ENCODE measurements at places on chromosomes 6 and 20.

DNA sequence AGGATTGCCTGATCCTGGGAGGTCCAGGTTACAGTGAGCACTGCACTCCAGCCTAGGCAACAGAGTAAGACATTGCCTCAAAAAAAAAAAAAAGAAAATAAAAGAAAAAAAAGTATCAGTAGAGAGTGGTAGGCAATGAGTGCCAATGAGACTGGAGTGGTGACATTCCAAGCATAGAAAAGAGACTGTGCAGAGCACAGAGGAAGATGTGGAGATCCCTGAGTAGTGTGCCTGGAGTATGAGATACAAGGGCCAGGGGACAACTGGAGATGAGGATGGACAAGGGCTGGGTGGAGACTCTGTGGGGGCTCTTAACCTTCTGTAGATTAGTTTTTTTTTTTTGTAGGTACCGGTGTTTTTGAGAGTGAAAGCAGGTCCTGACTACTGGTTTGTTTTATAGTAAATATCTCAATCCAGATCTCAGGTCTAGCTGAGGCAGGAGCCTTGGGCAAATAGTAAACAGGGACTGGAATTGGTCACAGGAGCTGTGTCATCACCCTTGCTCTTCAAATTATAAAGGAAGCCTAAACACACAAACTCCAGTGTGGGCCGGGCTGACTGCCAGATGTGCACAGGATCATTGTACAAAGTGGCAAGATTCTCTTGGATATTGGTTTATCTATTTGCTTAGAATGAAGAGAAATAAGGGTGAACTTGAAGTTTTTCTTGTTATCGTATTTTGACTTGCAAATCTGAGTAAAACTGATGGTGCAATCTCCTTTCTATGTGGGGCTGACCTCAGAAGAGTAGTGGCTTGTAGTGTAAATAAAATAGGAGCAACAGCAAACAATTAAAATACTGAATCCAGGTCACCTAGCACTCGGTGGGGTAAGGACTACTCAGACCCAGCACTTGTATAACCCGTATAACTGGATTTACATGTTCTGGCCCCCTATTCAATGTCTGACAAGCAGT lies 144.9 kb downstream of the SOX4 start:
- DNase-seq, result no peak

GRCh38 chr6:24796616-24797290 lies 2.0 kb downstream of the ARMH2 start:
- no peak for DNase-seq

GRCh38 chr6:129753422-129753821 lies 43.4 kb upstream of the ARHGAP18 start:
- DNase-seq, result no peak

DNA sequence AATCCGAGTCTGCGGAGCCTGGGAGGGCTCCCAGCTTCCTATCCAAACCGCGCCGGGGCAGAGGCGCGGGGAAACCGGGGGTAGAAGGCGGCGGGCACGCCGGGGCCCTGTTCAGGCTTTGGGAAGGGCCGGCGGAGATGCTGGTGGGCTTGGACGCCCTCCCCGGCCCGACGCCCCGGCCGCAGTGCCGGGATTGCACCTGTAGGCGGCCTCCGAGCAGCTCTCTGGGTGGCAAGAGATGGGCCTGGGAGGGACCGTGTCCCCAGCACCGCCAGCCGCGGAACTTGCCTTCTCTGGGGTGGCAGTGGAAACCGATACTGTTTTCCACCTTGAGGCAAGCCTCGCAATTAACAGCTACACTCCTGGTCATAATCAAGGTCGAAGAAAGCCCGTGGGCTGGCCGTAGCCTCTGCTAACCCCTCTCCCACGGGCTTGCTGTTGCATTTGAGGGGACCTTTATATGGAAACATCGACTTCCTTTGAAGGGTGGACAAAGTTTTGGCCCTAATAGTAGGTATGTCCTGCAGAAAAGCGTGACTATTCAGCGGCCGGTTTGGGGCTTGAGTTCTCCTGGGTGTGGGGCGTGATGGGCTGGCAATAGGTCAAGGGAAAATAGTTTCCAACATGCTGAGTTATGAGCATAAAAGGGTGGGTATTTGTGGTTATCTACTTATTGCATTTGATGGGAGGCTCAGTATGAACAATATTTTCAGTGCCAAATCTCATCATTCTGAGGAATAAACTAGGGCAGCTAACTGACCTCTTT lies 1.1 kb upstream of the JAG1 start:
- DNase-seq, result no peak

GRCh38 chr20:63611646-63612045 lies 15.3 kb downstream of the GMEB2 start:
- DNase-seq, result no peak

Data from smooth muscle cell of the brain vasculature (primary cell).